ENCODE measurements at places on chromosomes 1 and 21.

GRCh38 chr1:12620488-12620865 is 2.5 kb upstream of the DHRS3 start:
- DNase-seq = no peak

GRCh38 chr1:19081218-19081893 is 124.9 kb upstream of the IFFO2 start:
- peak; percentile 56 for DNase-seq

DNA sequence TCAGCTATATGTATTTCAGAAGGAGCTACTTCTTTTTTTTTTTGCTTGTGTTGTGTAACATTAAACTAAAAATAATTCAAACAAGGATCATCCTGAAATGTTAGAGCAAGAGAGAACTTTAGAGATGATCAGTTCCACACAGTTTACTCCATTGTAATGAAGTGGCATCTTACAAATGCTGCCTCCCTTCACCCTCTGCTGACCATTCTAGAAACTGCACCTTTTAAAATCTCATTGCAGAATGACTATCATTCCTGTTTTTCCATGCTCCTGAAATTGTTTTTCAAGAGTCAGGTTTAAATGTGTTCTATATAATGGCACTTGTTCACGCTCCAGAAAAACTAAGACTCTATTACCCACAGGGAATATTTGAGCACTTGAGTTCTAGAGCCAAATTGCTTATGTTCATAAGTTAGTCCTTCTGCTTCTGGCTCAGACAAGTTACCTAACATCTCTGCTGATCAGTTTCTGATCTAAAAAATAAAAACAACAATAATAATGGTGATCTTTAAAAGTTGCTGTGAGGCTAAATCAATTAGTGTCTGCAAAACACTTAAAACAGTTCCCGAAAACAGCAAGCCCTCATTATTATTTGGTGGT is 21.5 kb upstream of the SLC44A5 start:
- no peak for DNase-seq

DNA sequence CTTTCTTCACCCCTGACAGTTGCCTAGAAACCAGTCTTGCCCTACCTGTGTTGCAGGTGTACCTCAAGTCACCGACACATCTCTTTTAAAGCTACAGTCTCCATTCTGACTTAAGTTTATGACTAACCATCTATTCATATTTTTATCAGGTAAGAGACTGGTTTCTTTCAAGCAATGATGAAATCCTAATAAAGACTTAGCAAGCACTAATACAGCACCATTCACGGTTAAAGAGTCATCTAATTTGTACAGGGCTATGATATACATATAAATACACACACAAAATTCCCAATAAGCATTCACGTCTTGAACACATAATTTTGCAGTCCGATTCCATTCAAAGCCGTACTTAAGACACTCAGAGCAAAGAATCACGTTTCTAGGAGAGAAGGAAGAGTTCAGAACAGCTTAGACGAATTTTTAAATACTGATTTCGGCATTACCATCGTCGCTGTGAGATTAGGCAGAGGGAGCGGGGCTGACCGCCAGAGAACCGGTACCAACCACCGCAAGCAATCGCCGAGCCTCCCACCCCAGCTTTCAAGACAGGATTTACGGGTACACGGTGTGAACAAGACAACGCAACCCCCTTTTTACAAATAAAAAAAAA is 943 bp downstream of the ERRFI1 start:
- DNase-seq = no peak

Measured in heart left ventricle (tissue), 16 donors.